ENCODE measurements at places on chromosomes 3 and 15.

DNA sequence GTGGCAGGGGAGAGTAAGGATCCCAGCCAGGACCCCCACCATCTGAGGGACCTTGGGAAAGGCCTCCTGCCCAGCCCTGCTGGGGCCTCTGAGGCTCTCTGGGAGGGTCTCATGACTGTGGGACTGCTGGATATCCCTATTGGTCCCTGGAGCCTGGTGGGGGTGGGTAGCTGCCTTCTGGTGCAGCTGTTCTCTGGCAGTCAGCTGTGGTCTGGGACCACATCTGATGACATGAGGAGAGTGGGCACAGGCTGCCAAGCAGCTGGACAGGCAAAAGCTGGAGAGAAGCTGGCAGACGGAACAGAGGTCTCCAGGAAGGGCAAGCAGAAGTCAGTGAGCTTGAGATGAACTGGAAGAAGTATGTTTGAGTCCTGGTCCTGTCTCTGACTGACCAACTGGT, 22.4 kb downstream of the PLEKHO2 start:
- no peak for DNase-seq

DNA sequence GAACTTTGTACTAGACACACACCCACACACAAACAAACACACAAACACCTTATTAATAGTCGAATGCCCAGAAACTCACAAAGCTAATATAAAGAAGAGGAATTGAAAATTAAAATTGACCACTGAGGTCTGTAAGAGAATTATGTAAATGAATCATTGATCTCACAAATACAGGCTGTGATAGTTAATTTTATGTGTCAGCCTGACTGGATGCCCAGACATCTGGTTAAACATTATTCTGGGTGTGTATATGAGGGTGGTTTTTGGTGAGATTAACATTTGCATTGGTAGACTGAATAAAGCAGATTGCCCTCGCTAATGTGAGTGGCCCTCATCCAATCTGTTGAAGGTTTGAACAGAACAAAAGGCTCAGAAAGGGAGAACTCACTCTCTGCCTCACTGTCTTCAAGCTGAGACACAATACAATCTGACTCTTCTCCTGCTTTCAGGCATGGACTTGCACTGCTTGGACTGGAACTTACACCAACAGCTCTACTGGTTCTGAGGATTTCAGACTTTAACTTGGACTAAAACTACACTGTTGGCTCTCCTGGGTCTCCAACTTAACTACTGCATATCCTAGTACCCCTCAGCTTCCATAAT, 199.4 kb upstream of the TTC14 start:
- no peak for DNase-seq

DNA sequence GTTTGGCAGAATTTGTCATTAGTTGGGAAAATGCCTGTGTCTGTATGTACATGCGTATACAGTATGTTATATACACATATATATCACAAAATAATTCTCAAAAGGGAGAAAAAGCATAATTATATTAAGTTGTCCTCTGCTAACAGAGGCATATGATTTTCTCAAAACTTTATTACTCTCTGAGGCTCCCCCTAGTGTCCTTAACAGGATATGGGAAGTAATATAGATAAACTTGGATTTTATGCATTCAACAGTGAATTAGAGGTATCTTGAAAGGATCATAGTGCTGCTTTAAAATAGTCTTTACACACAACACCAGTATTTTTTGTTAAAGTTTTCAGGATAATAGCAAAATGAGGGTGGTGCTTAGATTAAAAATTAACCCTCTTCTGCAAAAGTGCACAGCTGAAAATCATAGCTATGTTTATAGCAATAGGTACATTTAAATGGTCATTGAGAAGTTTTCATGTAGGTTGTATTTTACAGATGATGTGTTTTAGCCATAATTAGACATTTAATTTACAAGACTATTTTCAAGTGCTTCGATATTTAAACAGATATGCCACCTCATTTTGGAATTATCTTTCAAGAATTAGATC, 454.0 kb upstream of the ROBO2 start:
- DNase-seq: no peak

DNA sequence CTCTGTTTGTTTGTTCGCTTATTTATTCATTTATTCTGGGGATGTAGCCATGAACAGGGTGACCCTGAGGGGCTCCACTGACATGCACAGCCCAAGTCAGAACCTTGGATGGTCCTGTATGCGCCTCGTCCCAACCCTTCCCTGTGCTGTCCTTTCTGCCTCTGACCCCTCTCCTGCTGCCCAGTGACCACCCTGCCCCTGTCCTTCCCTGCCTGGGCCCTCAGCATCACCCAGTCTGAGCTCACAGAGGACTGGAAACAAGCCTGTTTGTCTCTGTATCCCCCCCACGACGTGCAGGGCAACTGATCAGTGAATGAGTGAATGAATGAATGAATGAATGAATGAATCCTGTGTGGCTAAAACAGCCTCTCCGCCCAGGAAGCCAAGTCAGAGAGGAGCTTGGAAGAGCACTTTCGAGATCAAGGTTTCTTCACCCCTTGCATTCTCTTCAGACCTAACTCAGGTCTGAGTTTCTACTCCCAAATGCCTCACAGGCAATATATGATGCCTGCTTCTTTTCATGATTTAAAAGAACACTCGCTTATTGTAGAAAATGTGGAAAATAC, 157.7 kb downstream of the SMAD6 start:
- no peak for DNase-seq

DNA sequence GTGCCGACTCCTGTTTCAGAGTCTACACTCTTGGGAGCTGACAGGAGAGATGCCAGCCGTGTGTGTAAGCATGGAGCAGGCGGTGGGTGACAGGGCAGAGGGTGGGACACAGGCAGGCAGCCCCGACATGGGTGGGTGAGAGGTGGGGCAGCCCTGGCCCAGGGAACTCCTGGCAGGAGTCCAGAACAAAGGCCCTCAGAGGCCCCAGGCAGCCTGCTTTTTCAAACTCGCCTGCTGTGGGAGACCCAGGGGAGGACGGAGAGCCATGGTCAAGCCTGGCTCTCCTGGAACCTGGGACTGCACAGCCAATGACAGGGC, 29.3 kb upstream of the SLC41A3 start:
- DNase-seq: no peak

- no peak for DNase-seq
Measured at GRCh38 chr3:10377148-10377725, 56.3 kb upstream of the SEC13 start.

DNA sequence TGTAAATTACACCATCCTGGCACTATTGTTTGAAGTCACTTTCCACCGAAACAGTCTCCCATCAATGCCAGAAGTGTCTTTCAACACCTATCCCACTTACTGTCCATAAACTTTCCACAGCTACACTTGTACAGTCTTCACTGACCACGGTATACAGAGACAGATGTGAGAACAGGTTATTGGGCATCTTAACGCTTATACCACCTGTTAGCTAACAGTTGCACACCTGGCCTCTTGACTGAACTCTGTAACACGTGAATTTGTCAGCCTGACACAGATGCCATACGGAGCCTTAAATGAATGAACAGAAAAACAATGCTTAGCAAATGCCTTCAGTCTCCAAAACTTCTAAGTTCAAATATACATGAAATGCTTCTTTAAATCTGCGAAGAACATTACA, 440.5 kb downstream of the SHQ1 start:
- DNase-seq: no peak

GRCh38 chr15:100026041-100026440, 292.8 kb upstream of the LYSMD4 start:
- DNase-seq: no peak

GRCh38 chr15:56252386-56252785, 8.7 kb upstream of the RFX7 start:
- DNase-seq: no peak

- DNase-seq: no peak
Measured at GRCh38 chr3:17753632-17753992, 11.2 kb upstream of the TBC1D5 start.

GRCh38 chr3:127221037-127221436, 28.1 kb downstream of the PRR23E start:
- no peak for DNase-seq

DNA sequence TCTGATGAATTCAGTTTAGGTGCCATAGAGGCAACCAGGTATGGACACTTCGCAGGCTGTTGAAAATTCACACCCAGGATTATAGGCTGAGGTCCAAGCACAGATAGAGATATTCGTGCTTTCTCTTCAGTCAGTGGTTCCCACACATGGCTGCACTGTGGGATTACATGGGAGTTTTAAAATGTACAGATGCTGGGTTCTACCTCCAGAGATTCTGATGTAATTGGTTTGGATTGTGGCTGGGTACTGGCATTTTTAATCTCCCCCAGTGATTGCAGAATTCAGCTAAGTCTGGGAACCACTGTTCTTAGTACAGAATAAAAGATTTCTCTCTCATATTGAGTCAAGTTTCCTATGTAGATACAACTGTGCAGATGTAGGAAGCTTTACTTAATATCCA, 91.6 kb downstream of the FOXB1 start:
- DNase-seq: no peak

DNA sequence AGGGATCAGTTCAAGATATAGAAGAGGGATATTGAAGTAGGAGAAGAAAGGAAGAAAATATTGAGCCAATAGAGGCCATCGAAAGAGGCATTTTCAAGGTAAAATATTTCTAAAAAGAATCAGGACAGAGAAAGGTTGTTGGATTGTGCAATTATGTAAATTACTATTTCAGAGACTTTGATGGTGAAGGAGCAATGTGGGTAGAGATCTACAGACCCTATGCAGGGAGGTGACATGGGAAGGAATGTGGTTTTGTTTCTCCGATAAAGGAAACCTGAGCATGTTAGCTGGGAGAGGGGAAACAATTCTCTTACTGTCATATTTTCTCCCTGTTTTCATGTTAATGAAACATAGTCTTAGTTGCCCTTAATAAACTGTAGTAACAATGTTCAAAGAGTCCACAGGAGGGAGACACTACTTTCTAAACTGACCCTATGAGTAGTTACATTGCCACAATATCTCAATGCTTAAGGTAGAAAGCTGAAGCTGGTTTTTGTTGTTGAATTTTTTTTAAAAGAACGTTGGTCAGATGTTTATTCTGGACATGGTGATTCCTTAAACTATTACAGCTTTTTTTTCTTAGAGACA, 133.3 kb downstream of the GRM7 start:
- peak; percentile 9 for DNase-seq

- no peak for DNase-seq
Measured at GRCh38 chr3:53188136-53188685, 27.2 kb downstream of the PRKCD start.

DNA sequence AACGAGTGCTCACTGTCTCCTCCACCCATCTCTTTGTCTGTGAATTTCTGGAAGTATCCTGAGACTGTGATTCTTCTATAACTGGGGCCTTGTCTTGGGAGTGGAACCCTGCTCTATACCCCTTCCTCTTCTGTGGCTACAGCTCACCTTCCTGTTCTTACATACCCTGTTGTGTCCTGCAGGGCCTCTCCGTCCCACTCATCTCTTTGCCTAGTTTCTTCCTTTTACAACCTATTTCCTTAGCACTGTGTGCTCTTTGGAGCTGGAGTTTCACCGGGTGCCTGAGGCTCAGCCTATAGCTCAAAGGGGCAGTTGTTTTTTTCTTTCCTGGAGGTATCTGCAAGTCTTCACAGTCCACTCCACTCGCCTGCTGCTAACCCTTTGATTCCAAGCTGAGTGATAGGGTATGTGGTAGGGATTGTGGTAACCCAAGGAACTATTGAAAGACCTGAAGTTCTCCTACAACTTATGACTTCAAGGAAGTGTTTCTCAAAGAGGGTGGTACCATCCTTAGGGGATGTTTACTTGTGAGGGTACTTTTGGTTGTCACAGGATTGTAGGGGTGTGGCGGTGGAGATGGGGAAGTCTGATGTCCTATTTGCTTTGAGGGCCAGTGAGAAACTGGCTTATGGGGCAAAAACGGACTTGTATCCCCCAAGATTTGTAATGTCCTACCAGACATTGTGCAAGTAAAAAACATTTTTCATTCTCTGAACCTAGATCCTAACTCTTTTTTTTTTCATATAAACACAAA, 66.6 kb upstream of the ARL8B start:
- no peak for DNase-seq

GRCh38 chr3:98691897-98692296, 71.2 kb upstream of the ST3GAL6 start:
- no peak for DNase-seq

- no peak for DNase-seq
Measured at GRCh38 chr15:87816811-87817210, 439.7 kb downstream of the NTRK3 start.

DNA sequence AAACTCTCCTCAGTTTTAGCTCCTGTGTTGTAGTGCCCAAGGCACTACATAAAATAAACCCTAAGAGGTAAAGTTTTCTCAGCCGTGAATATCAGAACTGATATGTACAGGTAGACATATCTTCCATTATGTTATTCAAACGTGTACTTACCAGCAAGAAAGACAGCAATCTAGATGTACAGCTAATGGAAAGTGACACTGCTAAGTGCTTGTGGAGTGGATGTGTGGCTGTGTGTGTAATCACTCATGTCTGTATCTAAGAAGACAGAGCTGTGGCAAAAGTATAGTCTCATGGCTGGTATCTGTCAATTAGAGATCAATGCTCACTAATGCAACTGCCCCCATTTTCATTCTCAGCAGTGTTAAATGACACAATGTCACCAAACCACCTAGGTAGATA, 101.3 kb downstream of the FMN1 start:
- no peak for DNase-seq

- DNase-seq: no peak
Measured at GRCh38 chr3:171809611-171809860, 747 bp downstream of the PLD1 start.

DNA sequence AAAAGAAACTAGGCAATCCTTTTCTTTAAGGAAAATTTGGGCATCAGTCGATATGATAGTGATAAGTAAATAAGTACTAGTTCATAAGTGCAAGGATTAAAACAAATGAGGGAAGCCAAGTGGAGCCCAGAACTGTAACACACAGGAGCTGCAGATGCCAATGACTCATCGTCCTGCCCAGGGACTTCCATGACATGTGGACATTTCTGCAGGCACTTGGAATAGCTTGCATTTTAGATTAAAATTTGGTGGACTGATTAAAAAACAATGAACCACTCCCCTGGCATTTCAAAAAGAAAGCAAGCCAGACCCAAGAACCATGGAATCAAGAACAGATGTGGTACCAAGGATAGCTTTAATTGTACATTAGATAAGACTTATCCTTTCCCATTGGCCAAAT, 2.9 kb downstream of the SAMD7 start:
- no peak for DNase-seq

GRCh38 chr3:129616713-129617112, 10.2 kb upstream of the PLXND1 start:
- DNase-seq: no peak

DNA sequence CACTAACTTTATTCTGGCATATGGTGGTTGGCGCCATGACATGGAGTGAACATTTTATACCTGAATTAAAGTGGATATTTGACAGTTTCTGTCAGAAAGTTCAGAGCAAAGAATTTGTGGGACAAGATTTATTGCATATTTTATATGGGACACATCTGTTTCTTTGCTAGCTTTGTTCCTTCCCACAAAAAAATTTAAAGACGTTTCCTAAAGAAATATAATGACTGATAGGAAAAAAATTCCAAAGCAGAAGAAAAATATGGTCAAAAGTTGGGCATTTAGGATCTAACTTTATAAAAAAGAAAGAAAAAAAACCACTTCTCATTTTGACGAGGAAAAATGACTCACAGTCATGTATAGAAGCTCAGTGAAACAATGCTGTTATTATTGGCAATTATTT, 101.6 kb downstream of the GREM1 start:
- no peak for DNase-seq

Measured in HuH-7.5 (cell line).